ENCODE measurements at places on chromosomes 5 and 9.

DNA sequence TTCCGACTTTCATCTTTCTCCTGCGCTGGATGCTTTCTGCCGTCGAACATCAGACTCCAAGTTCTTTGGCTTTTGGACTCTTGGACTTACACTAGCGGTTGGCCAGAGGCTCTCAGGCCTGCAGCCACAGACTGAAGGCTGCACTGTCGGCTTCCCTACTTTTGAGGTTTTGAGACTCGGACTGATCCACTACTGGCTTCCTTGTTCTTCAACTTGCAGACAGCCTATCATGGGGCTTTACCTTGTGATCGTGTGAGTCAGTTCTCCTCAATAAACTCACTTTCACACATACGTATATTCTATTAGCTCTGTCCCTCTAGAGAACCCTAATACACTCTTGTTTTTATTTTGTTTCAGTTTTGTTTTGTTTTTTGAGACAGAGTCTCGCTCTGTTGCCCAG, 10.3 kb downstream of the FKBP15 start:
- DNase-seq = no peak

GRCh38 chr5:114243281-114243971, 118.4 kb upstream of the KCNN2 start:
- no peak for DNase-seq

- DNase-seq = no peak
These were observed 247.8 kb downstream of the PBX3 start for GRCh38 chr9:125995006-125995405.

- no peak for DNase-seq
These were observed 6.5 kb upstream of the RICTOR start for GRCh38 chr5:39080597-39081204.

- DNase-seq = no peak
These were observed 114.1 kb upstream of the RIOK2 start for GRCh38 chr5:97297063-97297703.

DNA sequence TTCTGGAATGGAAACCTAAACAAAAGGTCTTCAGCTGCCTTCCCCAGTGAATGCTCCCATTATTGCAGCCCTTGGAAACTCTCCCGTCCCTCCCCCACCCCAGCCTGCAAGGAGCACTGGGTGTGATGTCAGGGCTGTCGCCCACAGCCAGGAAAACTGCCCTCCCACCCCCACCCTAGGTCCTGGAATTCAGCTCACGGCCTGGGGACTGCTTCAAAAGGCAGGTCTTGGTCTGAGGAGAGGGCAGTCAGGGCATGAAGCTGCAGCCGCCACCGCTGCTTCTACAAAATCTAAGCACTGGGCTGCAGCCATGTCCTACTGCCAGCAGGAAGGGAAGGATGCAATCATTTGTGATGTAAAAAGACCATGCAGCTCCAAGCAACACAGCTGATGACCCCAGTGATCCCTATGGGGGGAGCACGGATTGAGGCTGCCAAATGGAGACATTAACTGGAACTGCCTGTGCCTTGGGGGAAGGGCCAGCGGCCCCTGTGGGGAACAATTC, 11.4 kb downstream of the GRHPR start:
- no peak for DNase-seq

Data from stimulated activated CD4-positive, alpha-beta T cell treated with anti-CD3 and anti-CD28 coated beads, Interleukin-4, amount 100 ng/mL, for 4 hours (primary cell).